ENCODE measurements at places on chromosomes 5 and 9. TPM values are rescaled to one million over a fixed set of nuclear protein-coding genes. Genes with fewer than 3 reads are reported as not detected.

Gene PTPRD
- polyA plus RNA-seq = 156 TPM

- no peak for DNase-seq
These were observed 41.4 kb downstream of the COL23A1 start for GRCh38 chr5:178548746-178549145.

- peak; percentile 57 for DNase-seq
These were observed 2.3 kb downstream of the ANXA2R start for GRCh38 chr5:43037636-43038495.

Gene PGM5
- polyA plus RNA-seq = 61.8 TPM

- DNase-seq = no peak
These were observed 63.9 kb downstream of the KIAA1958 start for GRCh38 chr9:112550531-112550930.

DNA sequence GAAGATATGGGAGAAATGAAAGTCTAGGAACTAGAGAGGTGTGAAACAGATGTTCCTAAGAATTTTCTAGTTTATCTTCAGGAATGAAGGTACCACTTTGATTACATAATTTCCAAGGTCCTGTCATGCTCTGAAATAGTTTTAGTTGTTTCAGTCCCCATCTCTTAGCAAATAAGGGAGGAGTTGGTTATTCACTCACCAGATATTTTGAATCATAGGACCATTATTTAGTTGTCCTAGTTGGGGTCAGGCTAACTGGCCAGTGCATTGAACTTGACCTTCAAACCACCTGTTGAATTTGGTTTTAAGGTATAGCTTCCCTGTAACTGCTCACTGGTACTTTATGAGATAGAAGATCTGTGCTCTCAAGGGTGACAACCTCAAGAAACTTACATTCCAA, 53.9 kb upstream of the TNFAIP8 start:
- no peak for DNase-seq

- DNase-seq = no peak
These were observed 94.5 kb upstream of the CHD1 start for GRCh38 chr5:99023330-99023729.

DNA sequence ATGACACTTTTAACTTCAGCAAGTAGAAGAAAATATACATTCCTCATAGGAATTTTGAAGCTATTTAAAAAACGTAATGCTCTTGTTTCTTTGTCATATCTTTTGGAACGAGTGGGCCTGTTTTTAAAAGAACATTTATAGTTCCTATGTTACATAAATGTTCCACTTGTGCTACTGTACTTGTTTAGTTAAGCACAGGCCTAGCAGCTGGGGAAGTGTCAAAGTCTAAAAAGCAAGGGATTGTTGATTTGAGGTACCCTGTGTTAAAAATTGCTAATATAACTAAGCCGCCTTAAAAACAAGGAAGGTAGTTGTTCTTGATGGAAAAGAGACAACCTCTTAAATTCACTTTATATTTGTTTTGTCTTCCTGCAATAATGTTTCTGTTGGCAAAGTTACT, 27.2 kb upstream of the ELL2 start:
- no peak for DNase-seq

DNA sequence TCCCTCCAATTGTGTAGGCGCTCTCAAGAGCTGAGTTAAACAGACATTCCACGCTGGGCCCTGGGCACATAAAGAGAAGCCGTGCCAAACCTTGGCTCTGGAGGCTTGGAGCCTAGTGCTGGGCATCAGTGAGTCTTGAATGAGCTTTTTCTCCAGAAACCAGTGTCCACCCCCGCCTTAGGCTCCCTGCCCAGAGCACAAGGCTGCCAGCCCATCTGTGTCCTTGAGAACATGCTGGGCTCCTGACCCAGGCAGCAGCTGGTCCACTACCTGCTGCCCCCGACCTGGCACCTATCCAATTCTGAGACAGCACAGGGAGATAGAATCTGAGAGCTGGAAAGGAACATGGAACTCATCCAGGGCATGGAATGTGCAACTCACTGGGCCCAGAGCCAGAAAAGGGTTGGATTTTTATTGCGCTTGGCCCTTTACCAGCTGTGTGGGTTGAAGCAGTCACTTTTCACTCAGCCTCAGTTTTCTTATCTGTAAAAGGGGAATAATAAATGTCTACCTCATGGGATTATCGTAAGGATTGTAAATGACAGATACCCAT, 92.4 kb upstream of the CPLX2 start:
- no peak for DNase-seq

DNA sequence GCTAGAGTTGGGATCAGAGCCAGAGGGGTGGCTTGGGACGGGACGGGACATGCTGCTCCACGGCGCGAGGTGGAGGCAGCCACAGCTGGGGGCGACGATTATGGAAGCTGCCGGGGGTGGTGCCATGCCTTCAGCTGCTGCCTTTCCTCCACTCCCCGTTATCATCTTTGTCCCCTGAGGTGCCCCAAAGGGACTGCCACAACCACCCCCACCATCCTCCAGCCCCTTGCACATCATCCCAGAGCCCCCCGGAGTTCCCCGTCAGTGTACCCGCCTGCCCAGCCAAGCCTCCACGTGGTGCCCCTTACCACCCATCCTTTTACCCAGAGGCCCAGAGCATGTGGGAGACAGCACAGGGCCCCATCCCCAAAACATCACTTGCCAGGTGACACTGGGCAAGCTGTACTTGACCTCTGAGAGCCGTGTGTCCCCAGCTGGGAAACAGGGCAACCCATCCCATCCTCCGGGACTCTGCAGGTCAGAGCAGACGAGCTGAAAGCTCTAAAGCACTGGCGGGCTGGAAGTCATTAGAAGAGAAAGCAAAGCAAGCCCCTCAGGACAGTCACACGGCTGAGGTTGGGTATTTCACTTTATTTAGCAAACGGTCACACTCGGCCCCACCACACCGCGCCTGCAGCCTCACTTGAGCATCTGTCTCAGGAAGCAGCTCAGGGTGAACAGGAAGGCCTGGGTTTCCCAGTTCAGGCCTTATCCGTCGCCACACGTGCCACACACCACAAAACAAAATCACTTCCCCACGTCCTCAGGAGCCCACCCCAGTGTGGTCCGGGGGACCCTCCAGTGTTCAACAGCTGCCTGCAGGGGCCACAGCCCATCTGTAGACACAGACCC, 19.5 kb upstream of the MXD3 start:
- no peak for DNase-seq

- DNase-seq = no peak
These were observed 523.5 kb downstream of the CDH12 start for GRCh38 chr5:22329683-22330082.

- DNase-seq = no peak
These were observed 69.3 kb downstream of the KCNIP1 start for GRCh38 chr5:170573114-170573513.

DNA sequence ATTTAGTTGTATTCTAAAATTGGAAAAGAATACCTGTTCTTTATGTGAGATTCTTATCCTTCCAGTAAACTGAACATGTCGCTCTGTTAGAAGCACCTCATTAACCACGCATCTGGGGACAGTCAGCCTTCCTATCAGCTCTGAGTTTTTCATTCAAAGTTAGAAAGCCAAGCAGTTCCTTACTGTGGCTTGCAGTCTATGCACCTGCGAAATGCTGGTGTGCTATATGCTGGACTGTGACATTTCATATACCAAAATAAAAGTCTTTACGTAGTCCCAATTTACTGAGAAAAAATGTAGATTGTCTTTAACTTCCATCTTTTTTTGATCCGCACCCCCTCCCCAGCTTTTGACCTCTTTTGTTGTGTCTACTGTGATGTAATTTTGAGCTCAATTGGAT, 4.3 kb downstream of the ANP32B start:
- DNase-seq = no peak

DNA sequence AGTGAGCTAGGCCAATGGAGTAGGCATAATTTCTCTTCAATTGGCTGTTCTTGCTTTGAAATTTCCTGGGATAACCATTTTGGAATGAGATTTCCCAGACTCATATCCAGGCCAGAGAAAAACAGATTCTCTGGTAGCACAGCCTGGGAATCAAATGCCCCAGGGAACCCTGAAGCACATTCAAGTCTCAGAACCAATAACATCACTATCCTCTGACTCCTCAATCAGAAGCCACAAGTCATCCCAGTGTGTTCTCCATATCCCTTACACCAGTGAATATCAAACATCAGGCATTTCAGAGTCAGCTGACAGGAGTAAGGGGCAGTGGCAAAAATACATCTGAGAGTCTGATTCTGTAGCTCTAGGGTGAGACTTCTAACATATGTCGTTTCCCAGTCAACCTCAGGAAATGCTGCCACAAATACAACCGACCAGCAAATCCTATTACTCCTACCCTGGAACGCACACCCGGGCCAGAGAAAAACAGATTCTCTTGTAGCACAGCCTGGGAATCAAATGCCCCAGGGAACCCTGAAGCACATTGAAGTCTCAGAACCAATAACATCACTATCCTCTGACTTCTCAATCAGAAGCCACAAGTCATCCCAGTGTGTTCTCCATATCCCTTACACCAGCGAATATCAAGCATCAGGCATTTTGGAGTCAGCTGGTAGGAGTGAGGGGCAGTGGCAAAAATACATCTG, 537.7 kb upstream of the NMUR2 start:
- DNase-seq = no peak

DNA sequence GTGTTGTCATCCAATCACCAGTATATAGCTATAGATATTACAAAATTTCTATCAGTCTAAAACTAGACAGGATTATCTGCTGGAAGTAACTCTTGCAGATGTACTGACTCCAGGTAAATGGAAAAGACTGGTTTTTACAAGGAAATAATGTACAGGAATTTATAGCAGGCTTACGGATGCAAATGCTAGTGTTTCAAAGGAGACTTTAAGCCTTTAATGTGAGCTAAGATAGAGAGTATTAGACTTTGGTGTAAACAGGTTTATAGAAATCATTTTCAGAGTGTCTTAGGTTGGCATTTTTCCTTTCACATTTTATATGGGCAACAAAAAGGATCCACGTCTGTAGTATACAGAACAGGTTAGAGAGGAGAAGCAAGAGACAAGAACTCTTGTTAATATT, 16.1 kb downstream of the ZNF608 start:
- DNase-seq = no peak

Gene ACTBL2
- polyA plus RNA-seq = not detected

DNA sequence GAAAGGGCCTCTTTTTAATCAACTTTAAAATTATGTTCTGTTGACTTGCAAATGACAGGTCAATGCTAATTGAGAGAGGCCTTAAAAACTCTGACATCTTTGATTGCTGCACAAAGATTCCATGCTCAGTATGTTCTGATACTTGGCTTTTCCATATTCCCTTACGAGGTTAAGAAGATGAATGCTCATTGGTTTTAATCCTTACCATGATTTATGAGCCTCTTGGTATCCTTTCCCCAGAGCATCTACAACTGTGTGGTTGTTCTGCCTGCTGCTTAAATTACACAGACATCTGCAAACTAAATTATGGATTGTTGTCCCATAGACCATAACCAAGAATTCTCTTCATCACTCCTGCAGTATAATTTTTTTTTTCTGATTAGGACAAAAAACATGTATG, 352.6 kb downstream of the CDH12 start:
- no peak for DNase-seq

DNA sequence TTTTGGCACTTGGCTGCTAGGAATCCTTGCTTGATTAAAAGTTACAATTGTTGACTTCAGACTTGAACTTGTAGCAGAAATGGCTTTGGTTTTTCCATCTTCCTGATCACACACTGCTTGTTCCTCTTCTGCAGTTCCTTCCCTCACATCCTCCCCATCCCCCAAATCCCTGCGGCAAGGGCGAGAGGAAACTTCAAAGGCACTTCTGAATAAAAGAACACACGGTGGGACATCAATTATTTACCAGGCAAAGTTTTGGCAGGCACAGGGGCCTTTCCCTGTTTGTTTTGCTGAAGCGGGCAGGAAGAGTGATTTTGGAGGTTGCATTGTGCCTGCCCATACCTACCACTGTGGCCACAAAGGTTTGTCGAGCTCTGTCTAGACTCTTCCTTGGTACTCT, 260.9 kb downstream of the KIF4B start:
- no peak for DNase-seq

- no peak for DNase-seq
These were observed 22.9 kb upstream of the CCL21 start for GRCh38 chr9:34732886-34733285.

- no peak for DNase-seq
These were observed 139.5 kb upstream of the SLC27A6 start for GRCh38 chr5:128825826-128826225.

- no peak for DNase-seq
These were observed 483.9 kb upstream of the BRINP1 start for GRCh38 chr9:119853126-119853525.

Gene DAB2IP
- 31.0 TPM for polyA plus RNA-seq

- no peak for DNase-seq
These were observed 158.5 kb upstream of the CLINT1 start for GRCh38 chr5:158017469-158017868.

Gene NXNL2
- 0.99 TPM for polyA plus RNA-seq

- DNase-seq = no peak
These were observed 151.8 kb upstream of the ADRA1B start for GRCh38 chr5:159764283-159765134.

Gene COL27A1
- polyA plus RNA-seq = 124 TPM

DNA sequence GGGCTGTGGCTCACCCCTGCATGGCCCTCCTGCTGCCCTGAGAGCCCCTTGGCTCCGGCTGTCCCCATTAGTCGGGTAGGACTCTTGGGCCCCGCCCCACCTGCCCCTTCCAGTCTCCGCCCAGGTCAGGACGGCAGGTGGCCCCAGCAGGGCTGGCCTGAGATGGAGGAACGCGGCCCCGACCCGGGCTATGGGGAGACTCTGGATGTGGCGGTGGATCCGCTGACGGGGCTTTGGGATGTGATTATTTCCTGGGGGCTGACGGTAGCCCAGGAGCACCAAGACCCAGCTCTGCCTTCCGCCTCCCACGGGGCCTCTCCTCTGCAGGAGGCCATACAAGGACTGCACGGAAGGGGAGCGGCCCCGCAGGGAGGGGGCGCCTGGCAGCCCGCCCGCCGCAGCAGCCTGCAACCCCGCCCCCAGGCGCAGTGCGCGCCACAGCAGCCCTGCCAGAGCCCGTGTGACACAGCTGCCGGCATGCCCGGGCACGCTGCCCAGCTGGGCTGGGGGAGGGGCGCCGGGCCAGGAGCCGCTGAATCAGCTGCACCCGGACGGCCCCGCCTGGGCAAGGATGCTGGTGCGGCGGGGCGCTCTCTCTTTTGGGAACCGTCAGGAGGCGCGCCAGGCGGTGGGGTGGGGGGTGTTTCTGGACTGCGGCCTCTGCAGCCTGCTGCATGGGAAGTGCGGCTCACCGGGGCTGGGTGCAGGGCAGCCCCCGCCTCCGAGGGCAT, 9.2 kb downstream of the TMEM250 start:
- peak; percentile 91 for DNase-seq

DNA sequence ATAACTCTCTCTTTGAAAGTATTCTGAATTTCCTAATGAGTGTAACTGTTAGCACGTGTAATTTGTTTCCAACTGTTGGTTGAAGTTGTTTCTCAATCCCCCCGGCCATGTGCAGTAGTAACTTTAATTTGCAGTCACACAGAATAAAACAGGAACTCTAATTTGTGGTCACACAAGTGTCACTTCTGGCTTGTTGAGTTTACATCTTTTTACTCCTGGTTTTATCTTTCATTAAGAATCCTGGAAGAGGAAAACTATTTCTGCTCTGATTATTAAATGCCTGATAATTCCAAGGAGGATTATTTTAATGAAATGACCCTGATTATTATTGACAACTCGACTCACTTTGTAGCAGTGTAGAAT, 1.2 kb downstream of the SCAMP1 start:
- no peak for DNase-seq

Measured in right lung (tissue), 10 donors.